ENCODE measurements at places on chromosomes 4 and X.

- DNase-seq = no peak
Measured at GRCh38 chr4:138775890-138776289, 239.7 kb upstream of the NOCT start.

GRCh38 chrX:70479922-70480659 lies 35.5 kb downstream of the DLG3 start:
- DNase-seq = no peak

GRCh38 chr4:113708250-113708649 lies 53.3 kb downstream of the CAMK2D start:
- no peak for DNase-seq

GRCh38 chrX:42085836-42086235 lies 162.5 kb upstream of the CASK start:
- DNase-seq = no peak

DNA sequence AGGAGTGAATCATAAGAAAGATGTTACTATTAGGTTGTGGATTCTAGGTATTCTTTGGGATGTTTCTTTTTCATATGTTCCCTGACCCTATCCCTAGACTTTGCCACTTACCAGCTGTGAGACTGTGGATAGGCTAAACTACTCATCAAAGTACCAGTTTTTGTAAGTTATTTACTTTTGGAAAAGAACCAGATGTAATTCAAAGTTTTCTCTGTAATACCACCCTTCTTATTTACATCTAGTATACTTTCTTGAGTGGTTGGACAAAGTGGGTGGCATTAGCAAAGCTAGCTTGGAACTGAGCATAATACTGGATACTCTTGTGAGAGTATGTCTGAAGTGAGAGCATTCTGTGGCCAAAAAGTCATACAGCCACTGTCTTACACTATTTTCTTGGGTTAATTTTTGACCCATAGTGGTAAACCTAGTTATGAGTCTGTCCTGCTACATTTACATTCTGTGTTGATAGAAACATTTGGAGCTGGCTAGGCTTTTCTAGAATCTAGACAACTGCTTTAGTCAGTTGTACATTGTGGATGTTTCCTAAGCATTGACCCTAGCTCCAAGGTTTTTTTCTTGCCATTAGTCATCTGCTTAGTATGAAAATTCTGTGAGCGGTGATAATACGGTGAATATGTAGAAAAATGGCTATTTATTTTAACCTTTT lies 41.7 kb downstream of the KDM6A start:
- no peak for DNase-seq

GRCh38 chr4:84338367-84338766 lies 160.7 kb downstream of the NKX6-1 start:
- DNase-seq = no peak

- DNase-seq = no peak
Measured at GRCh38 chr4:107060388-107060787, 24.3 kb upstream of the DKK2 start.

DNA sequence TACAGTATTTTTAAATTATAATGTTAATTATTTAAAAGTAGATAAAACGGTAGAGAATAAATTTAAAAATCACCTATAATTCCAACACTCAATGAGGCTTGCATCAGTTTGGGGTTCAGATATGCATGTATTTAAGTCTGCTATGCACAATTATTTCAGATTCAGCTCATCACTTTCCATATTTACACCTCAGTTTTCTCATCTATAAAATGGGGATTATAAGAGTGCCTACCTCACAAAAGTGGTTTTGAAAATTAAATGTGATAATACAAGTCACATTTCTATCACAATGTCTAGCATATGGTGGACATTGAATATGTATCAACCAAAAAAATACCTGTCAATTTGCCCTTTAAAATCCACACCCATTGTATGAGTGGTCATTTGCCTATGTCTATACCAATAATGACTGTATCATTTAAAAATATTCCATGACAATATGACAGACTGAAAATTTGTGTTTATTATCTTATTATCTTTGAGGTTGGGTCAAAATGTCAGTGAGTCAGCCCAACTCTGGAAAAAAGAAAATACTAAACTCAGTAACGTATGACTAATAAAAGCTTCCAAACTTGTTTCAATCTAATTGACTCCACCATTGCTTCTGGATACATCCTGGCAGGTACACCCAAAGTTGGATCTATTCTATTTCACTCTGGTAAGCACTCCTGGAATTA lies 20.8 kb downstream of the OR13H1 start:
- DNase-seq = no peak

GRCh38 chr4:96228463-96228862 lies 388.6 kb downstream of the PDHA2 start:
- no peak for DNase-seq

- DNase-seq = no peak
Measured at GRCh38 chrX:38435130-38435529, 82.7 kb downstream of the OTC start.

DNA sequence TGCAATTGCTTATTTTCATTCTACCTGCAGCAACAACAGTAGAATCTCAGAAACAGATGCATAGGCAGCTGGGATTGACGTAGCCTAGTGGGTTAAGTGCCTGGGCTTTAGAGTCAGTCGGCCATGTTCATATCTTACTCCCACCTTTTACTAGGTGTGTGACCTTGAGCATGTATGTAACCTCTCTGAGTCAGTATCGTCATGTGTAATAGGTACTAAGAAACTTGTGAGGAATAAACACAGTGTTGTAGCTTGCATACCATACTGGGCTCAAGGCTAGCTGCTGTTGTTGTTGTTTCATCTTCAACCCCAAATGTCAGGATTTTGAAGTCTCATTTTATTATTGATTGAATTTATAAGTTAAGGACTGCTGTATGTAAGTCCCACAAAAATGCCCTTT lies 14.2 kb downstream of the RAB9A start:
- no peak for DNase-seq

Data from activated effector memory CD4-positive, alpha-beta T cell treated with Interleukin-2 at 50 U/mL for 16 hours (primary cell).